ENCODE measurements at places on chromosomes 13 and 19.

GRCh38 chr13:102597029-102597961 is 509 bp downstream of the TPP2 start:
- no peak for DNase-seq

- DNase-seq: no peak
Measured at GRCh38 chr19:49513746-49514118, 1.3 kb downstream of the FCGRT start.

DNA sequence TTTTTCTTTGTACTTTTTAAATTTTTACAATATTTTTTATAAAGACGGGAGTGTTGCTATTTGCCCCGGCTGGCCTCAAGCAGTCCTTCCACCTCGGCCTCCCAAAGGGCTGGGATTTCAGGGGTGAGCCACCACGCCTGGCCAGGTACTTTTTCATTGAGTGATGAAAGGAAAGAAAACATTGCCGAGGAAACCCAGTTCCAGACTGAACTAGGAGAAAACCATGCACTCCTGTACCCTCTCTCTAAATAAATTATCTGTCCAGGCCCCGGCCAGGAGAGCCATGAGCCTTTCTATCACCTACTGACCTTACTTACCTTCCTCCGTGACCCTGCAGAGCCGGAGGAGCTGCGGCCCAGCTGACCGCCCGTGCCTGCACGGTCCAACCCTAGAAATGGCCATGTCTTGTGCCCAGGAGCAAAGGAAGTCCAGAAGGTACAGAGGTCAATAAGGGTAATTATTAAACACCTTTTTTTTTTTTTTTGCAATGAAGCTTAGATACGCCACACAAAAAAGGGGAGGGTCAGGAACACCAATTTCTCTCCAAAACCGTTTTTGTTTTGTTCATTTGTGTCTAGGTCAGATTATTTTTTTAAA is at the start of gene SLC7A9:
SLC7A9 (minus strand) TSS at position 399 of the 597 bp plus-strand sequence. CDS start 1,233 bp downstream, outside the sequence.
- DNase-seq: no peak

DNA sequence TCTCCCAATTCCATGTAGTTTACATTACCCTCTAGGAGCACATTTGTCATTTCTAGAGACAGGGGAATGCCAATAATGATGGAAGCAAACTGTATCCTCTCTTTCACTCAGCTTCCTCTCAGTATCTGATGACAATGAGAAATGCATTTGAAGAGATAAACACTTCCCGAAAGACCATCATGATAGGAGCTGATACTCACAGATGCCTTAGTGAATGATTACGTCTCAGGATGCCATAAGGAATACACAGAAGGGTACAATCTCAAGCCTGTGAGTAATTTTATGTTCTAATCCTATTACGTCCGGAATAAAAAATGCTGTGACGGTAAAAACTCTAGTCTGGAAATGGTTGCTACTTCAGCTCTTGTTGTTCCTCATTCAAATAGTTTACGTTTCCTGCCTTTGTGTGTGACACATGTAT is 663.8 kb upstream of the MIR17HG start:
- DNase-seq: no peak

DNA sequence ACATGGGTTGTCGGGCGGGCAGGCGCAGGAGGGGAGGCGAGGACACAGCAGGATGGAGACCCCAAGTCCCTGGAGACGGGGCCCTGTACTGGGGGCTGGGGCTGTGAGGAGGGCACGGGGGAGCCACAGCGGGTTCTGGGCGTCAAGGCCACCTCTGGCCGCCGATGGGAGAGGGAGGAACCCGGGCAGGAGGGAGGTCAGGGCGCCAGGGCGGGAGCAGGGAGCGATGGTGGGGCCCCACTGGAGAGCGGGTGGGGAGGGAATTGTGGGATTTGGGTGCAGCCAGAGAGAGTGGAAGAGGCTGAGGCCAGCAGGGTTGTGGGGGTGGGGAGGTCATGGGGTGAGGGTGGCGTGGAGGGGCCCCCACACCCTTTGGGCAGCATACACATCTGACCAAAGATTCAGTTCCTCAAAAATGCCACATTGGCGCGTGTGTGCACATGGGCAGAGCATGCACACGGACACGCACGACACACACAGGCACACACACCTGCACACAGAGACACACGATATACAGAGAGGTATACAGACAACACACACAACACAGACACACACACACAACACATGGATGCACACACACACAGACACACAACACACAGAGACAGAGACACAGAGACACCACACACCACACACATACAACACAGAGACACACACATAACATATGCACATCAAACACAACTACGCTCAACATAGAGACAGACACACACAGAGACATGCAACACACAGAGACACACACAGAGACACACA is 54.9 kb downstream of the AP1M1 start:
- DNase-seq: no peak

GRCh38 chr19:53196777-53197396 is 3.7 kb upstream of the ZNF665 start:
- no peak for DNase-seq

GRCh38 chr19:47507012-47507411 is 7.9 kb downstream of the NAPA start:
- DNase-seq: no peak

DNA sequence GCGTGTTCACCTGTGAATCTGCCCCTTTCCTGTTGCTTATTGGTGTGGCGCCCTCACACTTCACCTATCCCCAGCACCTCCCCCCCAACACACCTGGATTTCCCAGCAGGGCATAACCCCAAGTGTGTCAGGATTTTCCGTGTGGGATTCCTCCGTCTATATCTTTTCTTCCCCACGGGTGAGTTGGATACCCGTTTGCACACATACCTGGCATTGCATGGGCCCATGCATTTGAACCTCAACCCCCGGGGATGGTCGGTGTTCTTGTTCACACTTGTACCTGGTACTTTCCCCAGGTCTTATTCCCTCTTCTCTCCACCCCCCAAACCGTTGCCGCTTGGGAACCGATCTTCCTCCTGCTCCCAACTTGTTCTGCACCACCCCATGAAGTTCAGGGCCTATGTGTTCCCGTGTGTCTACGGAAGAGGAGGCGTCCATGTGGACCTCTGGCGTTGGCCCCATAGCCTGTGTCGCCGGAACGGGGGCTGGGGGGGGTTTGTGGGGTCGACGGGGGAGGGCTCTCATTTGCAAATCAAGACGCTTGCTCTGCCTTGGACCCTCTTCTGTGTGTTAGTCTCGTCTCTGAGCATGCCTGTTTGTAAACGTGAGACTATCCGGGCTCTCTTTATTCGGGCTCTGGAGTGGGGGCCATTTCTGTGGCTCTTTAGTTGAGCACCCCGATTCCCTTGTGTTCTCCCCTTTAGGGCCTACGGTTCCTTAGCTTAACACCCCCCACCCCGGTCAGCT is 1.7 kb downstream of the PRR12 start:
- no peak for DNase-seq

GRCh38 chr19:43562698-43563241 is 12.6 kb downstream of the XRCC1 start:
- DNase-seq: no peak

- peak; percentile 87 for DNase-seq
Measured at GRCh38 chr19:11089254-11090013, at the start of gene LDLR. Gene LDLR, plus strand, starts transcription at chr19:11089463. Its CDS starts 86 bp downstream, at chr19:11089549.

DNA sequence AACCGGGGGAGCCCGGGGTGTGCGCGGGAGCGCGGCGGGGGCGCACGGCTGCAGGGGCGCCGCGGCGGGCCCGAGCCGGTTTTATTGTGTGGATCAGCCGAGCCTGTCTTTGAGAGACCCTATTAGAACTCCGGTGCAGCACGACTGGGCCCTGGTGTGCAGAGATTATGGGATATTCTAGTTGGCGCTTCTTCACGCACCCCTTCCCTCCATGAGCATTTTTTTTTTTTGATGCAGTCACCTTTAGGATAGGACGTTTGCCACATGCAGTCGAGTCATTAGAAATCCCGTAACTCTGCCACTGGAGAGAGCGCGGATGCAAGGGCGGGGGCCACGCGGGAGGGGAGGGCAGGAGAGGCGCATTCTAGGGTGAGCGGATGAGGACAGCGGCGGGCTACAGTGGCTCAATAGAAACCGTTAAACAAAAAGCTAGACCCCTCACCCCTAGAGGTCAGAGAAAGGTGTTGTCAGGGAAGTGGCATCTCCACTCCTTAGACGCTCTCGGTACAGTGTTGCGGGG is 3.7 kb downstream of the FGF9 start:
- DNase-seq: no peak

DNA sequence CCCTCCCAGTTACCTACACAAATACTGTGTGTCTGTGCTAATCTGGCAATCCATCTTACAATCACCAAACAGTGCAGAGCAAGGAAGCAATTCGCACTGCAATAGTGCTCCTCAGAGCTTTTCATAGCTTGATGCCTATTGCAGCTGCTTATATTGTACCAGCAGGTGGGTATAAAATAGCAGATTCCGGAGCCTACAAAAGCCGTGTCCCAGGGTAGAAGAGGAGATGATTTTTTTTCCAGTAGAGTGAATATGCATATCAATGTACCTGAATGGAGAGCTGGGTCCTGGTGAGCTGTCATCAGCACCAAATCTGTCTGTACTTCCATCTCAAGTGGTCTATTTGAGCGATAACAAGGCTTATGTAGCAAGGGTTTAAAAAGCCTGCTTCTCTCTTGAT is 668.4 kb downstream of the DIAPH3 start:
- no peak for DNase-seq

- DNase-seq: no peak
Measured at GRCh38 chr19:29308977-29309590, 96.1 kb upstream of the UQCRFS1 start.

- no peak for DNase-seq
Measured at GRCh38 chr13:28322256-28322905, 172.5 kb downstream of the FLT1 start.

DNA sequence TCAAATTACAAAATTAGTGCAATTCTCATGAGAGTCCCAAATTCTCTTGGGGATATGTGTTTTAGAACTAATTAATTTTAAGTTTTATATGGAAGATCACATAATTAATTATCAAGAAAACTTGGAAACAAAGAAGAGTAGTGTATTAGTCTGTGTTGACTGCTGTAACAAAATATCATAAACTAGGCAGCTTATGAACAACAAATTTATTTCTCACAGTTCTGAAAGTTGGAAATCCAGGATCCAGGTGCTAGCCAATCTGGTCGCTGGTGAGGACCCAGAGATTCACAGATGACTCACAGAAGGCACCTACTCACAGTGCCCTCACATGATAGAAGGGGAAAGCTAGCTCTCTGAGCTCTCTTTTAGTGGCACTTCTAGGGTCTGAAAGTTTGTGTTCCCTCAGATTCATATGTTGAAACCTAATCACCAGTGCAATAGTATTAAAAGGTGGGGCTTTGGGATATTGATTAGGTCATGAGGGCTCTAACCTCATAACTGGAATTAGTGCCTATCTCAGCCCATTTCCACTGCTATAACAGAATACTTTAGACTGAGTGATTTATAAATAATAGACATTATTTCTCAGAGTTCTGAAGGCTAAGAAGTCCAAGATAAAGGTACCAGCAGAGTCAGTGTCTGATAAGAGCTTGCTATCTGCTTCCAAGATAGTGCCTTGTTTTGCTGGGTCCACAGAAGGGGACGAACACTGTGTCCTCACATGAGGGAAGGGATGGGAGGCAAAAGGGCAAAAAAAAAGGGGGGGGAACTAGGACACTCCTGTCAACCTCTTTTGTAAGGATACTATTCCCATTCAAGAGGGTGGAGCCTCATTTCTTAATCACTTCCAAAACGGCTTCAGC is 1.5 kb upstream of the ARGLU1 start:
- no peak for DNase-seq

- DNase-seq: no peak
Measured at GRCh38 chr19:18969931-18970659, 29.1 kb upstream of the HOMER3 start.

DNA sequence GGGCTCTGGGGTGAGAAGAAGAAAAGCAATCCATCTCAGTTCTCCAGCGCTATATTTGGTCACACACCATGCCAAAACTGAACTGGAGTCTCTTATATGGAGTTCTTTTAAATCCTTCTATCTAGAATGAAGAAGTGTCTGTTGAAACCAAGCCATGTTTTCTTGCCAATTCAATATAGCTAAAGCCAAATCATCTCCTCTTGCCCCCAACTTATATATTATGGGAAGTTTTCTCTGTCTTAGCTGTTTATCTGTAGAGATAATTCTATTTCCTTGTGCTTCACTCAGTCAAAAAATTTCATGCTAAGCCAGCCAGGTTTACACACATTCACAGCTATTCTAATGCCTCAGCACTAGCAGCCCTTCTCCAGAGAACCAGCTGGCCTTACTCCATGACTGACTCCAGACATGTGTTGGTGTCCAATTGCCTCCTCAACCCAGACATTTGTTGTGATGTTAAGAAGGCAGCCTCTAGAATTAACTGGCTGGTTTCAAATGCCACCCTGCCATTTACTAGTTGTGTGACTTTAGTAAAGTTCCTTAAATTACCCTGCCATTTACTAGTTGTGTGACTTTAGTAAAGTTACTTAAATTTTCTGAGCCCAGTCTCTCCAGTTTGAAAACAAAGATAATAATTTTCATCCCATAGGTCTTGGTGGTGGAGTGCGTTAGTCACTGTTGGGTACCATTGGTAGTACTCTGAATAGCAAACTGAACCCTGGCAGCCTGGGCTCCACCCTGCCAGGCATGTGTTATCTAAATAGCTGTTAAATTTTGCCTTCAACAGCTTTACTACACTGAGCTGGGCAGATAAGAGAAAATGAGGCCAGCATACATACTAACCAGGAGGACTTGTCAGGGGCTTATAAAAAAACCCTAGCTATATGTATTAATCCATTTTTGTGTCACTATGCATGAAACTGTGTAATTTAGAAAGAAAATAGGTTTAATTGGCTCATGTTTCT is 525.1 kb downstream of the LMO7 start:
- DNase-seq: no peak

DNA sequence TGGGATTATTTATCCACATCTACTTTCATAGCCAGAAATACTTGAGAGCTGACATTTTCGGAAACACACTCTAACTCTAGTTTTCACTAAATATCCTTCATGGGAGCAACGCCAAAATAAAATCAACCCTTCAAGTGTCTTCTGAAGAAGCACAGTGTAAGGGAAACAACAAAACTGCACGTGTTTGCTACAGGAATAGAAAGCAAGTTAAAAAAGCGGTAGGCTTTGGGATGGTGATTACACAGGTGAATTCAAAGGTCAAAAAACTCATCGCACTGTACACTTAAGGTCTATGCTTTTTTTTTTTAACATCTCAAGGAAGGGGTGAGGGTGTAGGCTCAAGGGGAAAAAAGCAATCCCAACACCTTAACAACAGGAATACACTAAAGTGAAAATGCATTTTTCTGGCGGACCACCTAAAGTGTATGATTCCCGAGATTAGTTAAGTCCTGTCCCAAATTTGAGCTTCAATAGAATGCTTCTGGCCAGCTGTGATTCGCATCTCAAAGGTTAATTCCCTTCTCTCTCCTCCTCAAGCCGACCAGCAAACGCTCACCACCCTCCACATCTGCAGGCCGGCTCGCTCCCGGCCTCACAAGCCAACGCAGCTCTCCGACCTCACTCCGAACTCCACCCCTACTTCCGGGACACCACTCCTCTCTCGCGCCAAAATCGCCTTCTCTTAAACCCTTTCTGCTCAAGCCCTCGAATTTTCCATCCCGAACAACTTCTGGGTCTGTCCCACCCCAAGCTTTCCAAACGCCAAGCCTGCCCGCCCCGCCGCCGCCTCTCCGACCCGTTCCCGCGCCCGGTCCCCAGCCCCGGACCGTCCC is 1.1 kb downstream of the ARGLU1 start:
- peak; percentile 26 for DNase-seq

Measured in HFF-Myc (cell line).